ENCODE measurements at places on chromosomes 1 and 21.
A peak's percentile ranks its signal among the peaks of the same experiment; 100 is the strongest.

- DNase-seq: peak; percentile 11
Measured at GRCh38 chr1:180287988-180288705, 58.1 kb downstream of the LHX4 start.

- no peak for DNase-seq
Measured at GRCh38 chr1:145736191-145736590, 16.9 kb downstream of the CD160 start.

GRCh38 chr1:205775717-205776056 lies 405 bp upstream of the RAB29 start:
- no peak for DNase-seq

GRCh38 chr21:16302851-16303282 lies 573.1 kb downstream of the USP25 start:
- no peak for DNase-seq

DNA sequence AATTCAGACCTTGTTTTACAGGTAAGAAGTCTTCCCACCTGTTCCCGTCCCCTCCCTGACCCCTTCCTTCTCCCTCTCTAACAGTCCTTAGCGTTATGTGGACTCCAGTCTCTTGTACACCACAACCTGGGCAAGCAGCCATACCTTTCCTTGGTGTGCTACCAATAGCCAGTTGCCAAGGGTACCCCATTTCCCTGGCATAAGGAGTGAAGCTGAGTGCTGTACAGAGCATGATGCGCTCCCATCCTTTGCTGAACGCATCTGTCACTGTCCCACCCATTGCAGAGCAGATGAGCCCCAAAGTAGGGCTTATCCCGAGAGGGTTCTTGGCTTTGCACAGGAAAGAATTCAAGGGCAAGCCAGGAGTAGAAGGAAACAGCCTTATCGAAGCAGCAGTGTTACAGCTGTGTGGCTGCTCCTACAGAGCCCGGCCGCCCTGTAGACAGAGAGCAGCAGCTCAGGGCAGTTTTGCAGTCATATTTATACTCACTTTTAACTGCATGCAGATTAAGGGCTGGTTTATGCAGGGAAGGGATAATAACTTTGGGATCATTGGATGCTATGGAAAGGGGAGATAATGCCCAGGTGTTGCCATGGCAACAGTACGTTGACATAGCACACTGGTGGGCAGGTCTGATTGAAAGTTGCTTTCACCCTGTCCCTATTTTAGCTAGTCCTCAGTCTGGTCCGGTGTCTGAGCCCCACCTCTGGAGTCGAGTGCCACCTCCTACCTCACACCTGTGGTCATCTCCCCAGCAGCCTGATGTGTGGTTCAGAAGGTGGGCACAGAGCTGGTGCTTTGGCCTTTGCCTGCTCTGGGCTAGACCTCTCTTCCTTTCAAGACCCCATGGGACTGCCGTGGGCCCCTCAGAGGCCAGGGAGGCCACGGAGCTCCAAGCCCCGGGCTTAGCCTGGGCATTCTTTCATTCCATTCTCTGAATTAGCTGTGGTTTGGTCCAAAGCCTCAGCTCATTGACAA lies 5.1 kb downstream of the FHAD1 start:
- no peak for DNase-seq

- DNase-seq: no peak
Measured at GRCh38 chr1:29835406-29835805, 599.1 kb downstream of the PTPRU start.

DNA sequence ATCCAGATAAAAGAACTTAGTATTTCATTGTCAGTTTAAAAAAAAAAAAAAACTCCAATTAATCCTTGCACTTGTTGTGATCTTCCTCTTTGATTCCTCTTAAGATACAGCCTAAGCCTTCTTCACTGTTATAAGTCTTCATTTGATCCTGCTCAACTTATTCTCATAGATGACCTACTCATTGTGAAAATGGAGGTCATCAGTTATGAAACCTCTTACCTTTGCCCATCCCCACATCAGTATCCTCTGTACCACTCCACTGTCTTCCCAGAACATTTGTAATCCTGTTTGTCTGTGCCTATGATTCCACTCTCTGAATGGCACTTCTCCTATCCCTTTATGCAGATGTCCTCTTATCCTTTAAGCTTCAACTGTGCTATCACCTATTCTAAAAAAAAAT lies 28.0 kb downstream of the ODR4 start:
- DNase-seq: no peak
